ENCODE measurements at places on chromosomes 6 and 20.

DNA sequence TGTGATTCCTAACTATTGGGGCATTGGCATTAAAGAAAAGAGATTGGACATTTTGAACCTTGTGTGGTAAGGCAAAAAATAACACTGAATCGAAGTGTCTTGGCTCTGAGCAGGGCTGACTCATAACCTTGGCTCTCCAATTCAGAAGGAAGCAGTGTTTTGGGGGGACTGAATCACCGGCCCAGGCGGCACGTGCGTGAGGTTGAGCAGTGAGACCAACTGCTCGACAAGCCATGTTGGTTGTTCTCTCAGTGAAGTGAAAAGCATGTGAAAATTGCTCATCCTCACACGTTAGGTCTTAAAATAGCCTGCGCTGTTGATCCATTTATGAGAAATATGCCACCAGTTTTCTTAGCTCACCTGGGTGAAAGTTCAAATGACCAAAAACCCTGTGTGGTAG, 137.8 kb upstream of the SPACA1 start:
- no peak for DNase-seq

DNA sequence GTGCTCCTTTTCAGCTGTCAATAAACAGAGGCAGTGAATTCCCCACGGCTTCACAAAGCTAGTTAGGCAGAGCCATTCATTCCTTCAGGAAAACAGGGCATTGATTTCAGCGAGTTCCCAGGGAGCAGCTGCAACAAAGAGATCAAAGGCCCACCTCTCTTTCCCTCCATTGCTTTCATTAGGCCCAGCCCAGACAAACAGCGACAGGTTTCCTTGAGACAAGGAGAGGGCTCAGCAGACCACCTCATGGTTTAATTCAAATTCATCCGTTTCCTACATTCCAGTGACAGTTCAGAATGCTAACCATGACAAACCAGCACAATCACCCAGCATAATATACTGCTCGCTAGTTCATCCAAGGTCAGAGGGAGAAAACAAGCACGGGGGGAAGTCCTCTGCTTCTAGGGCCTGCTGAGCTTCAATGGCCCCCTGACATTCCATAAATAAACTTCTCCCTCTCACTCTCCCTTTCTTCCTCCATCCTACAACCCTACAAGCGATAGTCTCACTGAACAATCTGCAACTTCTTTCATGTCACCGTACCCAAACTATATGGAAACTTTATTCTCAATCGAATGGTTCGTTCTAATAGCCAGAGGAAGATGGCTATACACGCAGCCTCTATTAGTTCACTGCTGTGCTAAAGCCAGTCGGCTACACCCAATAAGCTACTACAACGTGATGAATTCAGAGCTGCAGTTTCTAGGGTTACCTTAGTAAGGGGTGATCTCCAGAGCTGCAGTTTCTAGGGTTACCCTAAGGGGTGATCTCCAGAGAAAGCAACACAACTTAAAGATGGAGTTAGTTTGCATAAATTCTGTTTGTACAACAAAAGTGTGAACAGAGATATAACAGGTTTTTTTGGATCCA, 34.7 kb downstream of the PLAGL1 start:
- DNase-seq, result no peak

- DNase-seq, result no peak
Measured at GRCh38 chr20:45343532-45344167, 4.6 kb downstream of the SDC4 start.

DNA sequence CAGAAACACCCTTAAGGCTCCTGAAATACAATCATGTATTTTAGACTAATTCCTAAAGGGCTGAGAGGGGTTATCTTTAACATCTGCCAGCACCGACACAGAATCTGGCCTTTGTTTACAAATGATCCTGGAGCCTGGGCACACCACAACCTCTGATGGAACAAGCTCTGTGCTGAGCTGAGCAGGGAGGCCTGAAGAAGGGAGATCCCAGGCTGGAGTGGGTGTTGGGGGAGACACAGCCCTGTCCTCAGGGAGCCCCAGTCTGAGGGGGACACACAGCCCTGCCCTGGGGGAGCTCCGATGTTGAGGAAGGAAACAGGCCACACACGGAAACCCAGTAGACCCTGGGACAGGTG, 130.5 kb downstream of the VEGFA start:
- DNase-seq, result no peak

GRCh38 chr6:10531942-10532341, 10.8 kb downstream of the GCNT2 start:
- peak; percentile 56 for DNase-seq

DNA sequence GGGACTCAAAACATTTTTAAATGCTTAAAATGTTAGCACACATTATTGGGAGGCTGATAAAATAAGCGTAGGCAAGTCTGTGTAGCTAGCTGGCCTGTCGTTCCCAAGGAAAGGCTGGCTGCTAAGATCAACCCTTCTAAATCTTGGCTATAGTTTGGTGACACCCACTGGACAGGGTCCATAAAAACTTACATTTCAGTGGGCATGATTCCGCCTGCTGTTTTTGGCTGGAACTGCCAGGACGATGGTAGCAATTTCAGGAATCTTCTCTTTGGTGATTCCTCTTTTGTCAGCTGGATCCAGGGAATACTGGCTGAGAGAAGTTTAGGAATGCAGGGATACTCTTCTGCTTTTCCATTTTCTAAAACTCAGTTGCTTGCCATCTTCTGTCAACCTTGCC, 162.2 kb downstream of the NKAIN2 start:
- DNase-seq, result no peak

- no peak for DNase-seq
Measured at GRCh38 chr6:10373642-10374359, 41.1 kb downstream of the TFAP2A start.

- no peak for DNase-seq
Measured at GRCh38 chr6:93266116-93266817, 153.1 kb downstream of the EPHA7 start.

DNA sequence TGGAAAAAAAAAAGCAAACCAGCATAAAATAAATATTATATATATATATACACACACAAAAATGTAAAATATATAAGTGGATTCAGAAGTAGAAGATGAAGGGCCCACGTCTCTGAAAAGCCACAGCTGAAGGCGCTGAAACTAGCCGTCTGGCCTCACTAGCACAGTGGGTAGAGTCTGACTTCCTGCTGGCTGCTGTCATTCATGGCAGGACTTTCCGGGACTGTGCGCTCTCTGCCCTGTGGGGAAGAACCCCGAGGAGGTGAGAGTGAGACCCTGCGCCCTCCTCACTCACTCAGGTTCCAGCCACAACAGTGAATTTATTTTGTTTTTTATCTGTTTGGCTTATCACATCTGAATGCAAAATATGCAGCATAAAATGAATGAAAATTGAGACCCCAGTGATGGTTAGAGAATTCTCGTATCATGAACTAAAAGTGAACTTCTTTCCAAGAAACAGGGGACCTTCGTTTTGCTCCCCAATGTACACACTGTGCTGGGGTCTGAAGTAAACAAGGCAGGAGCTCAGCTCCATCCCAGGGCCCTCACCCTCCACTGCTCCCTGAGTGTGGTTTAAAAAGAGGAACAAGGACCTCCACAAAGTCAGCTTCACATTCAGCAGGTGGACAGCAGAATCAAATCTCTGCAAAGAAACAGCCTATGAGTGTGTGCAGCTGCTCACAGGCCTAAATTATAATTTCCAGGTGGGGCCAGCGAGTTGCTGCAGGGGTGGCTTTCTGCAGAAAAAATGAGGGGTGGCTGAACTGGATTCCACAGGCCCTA, 1.3 kb upstream of the RAMACL start:
- DNase-seq, result peak; percentile 92

DNA sequence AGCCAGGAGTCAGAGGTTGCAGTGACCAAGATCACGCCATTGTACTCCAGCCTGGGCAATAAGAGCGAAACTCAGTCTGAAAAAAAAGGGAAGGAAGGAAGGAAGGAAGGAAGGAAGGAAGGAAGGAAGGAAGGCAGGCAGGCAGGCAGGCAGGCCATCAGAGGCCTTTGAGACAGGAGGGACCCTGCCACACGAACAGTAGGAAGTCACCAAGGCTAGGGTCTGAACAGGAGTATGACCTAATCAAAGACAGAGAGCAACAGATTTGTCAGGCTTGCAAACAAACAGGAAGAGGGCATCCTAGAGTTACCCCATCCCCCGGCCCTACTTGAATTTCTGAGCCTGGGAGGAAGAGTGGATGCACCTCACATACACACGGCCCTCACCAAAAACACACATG, 67.1 kb downstream of the FGD2 start:
- peak; percentile 28 for DNase-seq

DNA sequence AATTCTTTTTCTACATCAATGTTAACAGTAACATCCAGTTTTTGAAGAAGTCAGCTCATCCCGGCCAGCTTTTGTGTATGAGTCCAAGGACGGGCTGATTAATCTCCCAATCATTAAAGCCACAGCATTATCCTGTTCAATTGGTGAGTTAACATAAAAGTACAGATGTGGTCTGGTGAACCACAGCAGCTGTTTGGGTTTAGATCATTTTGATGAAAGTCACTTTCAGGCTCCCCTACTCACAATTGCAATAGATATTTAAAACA, 69.0 kb upstream of the NFATC2 start:
- no peak for DNase-seq

DNA sequence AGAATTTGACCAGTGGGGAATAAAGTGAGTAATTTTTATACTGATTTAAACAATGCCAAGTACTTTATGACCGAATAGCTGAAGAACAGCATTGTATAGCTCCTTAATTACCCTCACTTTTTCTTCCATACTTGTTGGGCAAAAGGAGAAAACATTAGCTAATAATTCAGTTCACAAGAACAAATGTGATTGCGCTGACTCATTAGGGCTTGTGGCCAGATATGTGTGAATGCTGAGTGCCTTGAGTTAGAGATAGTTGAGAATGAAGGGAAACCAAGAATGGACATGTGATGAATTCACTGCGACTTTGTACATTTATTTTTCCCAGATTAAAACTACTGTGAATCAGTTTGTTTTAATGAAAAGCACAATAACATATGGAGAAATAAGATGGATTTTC, 669.4 kb downstream of the TFAP2A start:
- no peak for DNase-seq

- no peak for DNase-seq
Measured at GRCh38 chr6:170313716-170314295, 7.2 kb downstream of the FAM120B start.

DNA sequence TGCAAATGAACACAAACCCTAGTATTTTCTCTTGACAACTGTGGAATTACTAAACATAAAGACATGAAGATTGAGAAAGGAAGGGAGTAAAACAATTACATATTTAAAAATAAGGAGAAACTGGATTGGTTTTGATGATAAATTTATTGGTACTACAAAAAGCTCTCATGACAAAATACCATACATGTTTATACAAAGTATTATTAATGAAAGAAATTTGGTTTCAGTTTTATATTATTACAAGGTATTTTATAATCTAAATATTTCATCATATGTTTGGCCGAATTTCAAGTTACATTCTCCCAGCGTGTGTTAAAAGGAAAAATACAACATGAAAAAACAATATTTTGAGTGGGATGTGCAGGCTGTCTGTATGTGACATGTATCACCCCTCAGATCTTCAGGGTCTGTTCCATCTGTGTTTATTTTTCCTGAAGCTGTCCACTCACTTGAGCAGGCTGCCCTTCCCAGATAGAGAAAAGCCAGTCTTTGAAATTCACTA, 568.4 kb downstream of the NKAIN2 start:
- no peak for DNase-seq

DNA sequence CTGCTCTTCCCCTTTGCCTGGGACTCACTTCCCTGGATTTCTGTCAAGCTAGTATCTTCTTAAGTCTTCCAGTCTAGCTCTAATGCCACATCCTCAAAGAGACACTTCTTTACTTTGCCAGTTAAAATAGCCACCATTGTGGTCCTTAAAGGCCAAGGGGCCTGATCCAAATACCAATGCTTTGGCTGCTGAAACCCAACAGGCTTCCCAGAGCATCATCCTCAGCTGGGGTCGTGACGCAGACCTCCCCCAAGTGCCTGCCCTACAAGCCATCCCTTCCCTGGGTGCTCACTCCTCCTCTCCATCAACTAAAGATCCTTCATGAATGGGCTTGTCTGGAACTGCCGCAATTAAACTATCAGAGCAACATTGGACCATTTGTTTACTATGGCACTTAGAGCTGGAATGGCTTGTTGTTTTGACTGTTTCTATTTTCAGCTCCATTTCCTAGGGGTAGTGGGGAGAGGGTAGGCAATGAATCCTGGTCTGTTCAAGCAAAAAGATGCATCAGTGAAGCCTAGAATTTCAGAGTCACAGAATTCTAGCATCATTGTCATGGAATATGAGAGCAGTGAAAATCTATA, 79.6 kb upstream of the SIRPA start:
- DNase-seq, result no peak

DNA sequence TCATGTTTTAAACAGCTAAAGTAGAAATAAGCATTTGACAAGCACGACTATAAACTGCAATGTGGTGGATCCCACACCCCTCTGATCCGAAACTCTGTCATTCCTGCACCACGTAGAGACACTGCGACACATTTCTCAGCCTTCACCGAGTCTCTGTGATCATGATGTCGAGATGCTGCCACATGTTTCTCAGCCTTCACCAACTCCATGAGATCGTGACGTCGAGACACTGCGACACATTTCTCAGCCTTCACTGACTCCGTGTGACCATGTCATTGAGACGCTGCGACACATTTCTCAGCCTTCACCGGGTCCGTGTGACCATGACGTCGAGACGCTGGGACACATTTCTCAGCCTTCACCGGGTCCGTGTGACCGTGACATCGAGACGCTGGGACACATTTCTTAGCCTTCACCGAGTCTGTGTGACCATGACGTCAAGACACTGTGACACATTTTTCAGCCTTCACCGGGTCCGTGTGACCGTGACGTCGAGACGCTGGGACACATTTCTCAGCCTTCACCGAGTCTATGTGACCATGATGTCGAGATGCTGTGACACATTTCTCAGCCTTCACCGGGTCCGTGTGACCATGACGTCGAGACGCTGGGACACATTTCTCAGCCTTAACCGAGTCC, 143.0 kb downstream of the TTLL2 start:
- no peak for DNase-seq

DNA sequence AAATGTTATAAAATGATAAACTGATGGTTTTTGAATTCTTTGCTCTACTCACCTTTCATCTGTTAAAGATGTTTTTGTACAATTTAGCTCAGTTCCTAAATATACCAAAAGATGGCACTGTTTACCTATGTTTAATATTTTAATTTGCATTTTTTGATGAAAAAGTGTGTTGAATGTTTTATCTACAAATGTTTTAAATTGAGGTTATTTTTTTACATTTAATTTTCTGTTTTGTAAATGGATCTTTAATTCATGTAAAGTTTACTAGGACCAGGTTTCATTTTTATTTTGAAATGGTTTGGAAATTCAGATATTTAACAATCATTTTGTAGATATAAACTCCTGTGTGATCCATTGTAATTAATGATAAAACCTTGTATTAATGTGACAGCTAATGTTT, 30.0 kb downstream of the CDKAL1 start:
- peak; percentile 66 for DNase-seq

GRCh38 chr6:144855375-144855774, 570.2 kb downstream of the UTRN start:
- no peak for DNase-seq

- peak; percentile 95 for DNase-seq
Measured at GRCh38 chr6:32943864-32944649, 3.2 kb upstream of the HLA-DMB start.

GRCh38 chr6:13513626-13514502, 26.5 kb upstream of the GFOD1 start:
- no peak for DNase-seq

- DNase-seq, result no peak
Measured at GRCh38 chr20:62133051-62133845, 9.9 kb downstream of the PSMA7 start.

Data from NAMALWA (cell line).